ENCODE measurements at places on chromosomes 5 and 9. TPM values are rescaled to one million over a fixed set of nuclear protein-coding genes. Genes with fewer than 3 reads are reported as not detected.

DNA sequence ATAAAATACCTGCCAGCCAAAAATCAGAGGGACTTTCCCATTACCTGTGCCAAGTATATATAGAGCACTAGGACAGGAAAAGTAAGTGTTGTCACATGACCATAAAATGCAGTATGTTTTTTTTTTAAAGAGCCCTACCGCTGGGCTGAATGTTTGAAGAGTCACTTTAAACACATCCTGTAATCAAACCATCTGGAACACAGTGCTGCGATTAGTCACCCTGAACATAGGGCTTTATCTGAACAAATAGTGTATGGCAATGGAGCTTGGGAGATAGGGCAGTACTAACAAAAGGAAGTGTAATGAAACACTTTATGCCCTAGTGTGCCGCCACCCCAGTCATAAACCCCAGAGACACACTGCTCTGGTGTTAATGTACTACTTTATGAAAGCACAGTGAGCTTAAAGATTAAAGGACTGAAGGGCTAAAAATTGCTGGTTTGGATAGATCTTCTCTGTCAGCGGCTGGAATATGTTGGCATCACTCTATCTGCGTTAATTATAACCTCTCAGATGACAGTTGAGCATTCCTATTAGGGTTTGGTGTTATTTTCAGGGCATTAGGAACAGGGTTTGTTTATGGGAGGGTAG is 90.4 kb downstream of the ZNF608 start:
- DNase-seq = no peak

DNA sequence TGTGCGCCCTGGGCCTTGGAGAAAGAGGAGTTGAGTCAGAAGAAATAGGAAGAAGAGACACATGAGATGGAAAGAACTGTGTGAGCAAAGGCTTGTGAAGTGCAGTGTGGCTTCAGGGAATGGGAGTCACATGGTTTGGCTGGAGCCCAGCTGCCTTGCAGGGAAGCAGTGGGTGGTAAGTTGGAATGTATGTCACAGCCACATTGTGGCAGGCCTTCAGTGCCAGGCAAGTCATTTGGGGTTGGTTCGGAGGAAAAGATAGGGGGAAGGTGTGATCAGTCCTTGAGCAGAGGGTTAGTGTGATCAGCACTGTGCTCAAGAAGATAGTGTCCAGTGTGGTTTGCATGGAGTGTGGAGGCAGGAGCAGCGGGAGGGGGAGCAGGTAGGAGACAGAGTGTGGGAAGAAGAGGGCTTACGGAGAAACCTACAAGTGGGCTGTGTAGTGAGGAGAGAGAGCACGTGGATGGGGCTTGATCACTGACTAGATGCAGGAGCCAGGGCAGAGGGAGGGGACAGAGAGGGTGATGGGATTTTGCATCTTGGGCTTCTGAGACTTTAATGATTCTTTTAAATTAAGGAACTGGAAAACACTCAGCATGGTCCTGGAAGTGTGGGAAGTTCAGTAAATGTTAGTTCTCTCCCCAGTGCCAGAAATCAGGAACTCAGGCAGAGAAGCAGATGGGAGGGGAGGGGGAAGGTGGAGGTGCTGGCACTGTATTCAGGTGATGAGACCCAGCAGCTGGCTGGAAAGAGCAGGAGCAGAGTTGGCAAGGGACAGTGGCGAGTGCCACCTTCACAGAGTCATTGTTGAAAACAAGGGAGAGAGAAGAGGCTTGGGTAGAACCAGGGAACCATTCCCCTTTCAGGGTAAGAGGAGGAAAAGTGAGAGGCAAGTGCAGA is 46.6 kb downstream of the ARHGAP26 start:
- DNase-seq = peak; percentile 56

- no peak for DNase-seq
Measured at GRCh38 chr5:108561416-108562204, 179.7 kb upstream of the FBXL17 start.

DNA sequence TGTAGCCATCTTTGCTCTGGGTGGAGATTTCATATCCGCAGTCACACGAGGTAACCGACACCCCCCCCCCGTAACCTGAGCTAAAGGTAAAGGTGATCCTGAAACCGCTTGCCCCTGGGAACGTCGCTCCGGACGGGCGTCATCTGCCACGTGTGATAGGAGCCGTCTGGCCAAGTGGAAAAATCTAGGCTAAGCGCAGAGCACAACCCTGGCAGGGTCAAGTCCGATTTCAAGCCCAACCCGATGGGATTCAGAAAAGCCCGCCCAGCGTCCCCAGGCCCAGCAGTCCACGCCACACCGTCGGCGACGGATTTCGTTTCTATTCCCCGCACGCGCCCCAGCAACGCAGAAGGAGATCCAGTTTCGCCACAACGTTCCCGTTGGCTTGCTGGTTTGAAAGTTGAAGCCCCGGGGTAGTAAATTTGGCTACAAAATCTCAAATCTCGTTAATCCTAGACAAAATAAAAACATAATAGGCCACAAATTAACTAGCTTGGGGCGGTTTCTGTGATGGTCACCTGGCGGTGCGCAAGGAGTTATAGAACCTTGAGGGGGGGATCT is 32.4 kb upstream of the NFIB start:
- DNase-seq = peak; percentile 49

GRCh38 chr5:57258052-57258451 is 84.2 kb downstream of the GPBP1 start:
- no peak for DNase-seq

LRSAM1 gene
- 41.5 TPM for total RNA-seq

GPR107 gene
- 23.0 TPM for total RNA-seq
